Upper lobe of left lung (tissue), 6 donors: ENCODE measurements at places on chromosomes 11 and 22. TPM values are rescaled to one million over a fixed set of nuclear protein-coding genes. Genes with fewer than 3 reads are reported as not detected.

DNA sequence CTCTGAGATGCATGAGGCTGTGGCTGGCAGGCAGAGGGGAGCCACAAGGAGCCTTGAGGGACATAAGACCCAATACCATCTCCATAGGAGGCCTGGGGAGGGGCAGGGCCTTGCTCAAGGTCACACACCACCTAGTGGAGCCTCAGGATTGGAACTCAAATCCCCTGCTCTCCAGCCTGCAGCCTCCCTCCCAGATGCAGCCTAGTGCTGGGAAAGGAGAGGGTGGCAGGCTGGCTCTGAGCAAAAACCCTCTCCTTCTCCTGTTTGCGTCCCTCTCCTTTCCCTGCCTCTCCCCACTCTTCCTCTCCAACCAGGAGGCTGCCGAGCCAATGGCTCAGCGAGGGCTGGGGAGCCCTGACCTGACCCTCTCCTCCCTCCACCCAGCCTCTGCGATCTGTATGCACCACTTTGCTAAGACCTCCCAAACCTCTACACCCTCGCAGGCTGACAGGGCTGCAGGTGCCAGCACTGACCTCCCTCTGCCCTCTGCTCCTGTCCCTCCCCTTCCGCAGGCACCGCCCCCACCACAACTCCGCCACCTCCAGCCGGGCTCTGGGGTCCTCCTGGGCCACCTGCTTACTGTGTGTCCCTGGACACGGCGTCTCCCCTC is 14.7 kb downstream of the IGLL1 start:
- peak; percentile 50 for DNase-seq

DNA sequence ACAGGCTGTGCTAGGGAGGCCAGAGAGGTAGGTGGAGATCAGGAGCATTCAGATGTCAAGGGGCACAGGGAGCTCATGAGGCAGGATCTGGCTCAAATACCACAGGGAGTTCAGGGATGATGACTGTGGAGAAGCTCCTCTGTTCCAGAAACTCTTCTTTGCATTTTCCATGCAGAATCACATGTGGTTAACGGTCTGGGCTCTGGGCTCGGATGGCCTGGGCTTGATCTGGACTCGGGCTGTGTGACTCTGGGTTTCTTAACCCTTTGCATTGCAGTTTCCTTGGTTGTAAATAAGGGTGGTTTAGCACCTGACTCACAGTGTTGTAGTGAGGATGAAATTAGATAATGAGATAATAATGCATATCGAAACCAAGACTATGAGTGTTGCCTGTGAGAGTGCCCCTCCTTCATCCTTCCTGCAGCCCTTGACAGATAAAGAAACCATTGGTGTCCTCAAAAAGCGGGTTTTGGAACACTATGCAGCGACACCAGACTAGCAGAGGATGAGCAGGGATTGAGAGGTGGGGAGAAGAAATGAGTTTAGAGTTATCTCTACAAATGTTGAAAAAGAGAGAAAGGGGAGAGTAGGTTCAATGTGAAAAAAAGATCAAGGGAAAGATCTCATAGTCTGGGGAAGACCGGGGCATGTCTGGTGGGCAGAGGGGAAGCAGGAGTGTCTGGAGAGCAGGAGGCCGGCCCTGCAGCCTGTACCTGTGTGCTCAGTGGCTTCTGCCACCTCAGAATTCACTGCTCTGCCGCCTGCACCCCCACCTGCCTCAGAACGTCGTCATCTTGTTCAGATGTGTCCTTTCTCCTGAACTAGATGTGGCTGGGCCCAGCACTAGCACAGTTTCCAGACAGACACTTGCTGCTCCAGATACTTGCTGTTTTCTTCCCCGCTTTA is 197.8 kb upstream of the SORL1-AS1 start:
- no peak for DNase-seq

- peak; percentile 95 for DNase-seq
Measured at GRCh38 chr22:20429254-20430100, 8.1 kb downstream of the SCARF2 start.

The RHOD gene
- total RNA-seq: 14.5 TPM

The LRRC56 gene
- 3.5 TPM for total RNA-seq
